ENCODE measurements at places on chromosomes 4 and X.

DNA sequence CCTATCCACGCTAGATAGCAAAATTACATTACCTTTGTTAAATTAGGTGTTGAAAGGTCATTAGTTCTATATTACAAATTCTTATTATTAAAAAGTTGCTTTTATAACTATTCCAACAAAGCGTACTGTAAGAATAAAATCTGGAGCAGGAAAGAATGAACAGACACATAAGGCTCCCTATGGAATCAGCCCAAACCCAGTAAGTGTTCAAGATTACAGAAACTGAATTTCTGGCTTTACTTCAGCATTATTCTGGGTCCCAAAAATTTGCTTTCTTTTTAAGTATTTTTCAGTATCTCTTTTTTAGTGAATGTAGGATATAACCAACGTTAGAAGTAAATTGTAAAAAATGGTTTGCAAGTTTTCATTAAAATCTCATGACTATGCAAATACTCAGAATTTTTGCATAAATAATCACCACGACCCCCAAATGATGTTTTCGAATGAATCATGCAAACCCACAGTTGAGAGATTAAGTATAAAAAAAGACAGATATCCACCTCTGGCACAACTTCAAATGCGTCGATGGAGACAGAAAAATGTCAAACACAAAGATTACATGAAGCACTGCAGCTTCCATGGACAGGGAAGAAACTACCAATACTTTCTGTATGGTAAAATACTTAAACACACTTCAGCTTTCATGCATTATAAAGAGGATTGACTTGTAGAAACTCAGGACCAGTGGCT is 238.5 kb downstream of the RASL11B start:
- no peak for DNase-seq

DNA sequence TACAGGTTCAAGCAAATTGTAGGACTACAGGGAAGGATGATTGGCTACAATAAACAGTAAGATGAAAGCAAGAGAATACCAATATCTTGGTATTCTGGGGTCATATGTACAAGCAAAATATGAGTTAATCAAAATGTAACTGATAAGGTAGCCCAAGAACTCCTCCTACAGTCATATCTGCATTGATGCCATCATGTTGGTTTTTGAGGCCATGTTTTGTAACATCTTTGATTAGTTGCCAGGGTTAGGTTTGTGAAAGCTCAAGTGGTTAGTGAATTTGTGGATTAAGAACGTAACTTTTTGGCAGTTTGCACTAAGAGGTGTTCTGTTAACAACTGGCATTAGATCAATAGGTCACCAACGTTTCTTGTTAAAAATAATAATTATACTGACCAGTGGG is 59.6 kb downstream of the USP9X start:
- no peak for DNase-seq

- DNase-seq: no peak
These were observed 97.2 kb downstream of the GUCY2F start for GRCh38 chrX:109384699-109385098.

GRCh38 chr4:166657261-166657660 is 577.0 kb downstream of the SPOCK3 start:
- no peak for DNase-seq

- DNase-seq: no peak
These were observed 907.6 kb downstream of the FSTL5 start for GRCh38 chr4:161256172-161256571.

- DNase-seq: no peak
These were observed 60.3 kb upstream of the ZNF81 start for GRCh38 chrX:47776292-47777006.

GRCh38 chr4:79848329-79848728 is 224.7 kb downstream of the ANTXR2 start:
- no peak for DNase-seq

GRCh38 chr4:114180481-114180880 is 201.0 kb upstream of the ARSJ start:
- DNase-seq: no peak

DNA sequence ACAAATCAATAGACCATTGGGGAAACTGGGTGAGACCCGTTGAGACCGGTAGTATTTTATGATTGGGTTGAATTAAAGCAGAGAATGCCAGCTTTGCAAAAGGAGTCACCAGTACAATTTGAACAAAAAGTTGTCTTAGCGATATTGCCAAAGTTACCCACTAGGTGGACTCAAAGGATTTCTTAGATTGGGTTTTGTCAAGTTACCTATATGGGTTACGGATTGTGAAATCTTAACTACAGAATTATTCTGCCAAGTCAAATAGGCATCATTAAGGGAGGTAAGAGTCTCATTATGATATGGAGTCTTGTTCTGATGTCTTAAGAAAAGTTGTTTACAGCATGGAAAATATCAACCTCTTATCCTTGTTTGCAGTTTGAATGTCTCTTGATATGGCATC is 15.0 kb upstream of the CT47A1 start:
- DNase-seq: no peak

- DNase-seq: no peak
These were observed 483.7 kb upstream of the INTU start for GRCh38 chr4:127149086-127149485.

DNA sequence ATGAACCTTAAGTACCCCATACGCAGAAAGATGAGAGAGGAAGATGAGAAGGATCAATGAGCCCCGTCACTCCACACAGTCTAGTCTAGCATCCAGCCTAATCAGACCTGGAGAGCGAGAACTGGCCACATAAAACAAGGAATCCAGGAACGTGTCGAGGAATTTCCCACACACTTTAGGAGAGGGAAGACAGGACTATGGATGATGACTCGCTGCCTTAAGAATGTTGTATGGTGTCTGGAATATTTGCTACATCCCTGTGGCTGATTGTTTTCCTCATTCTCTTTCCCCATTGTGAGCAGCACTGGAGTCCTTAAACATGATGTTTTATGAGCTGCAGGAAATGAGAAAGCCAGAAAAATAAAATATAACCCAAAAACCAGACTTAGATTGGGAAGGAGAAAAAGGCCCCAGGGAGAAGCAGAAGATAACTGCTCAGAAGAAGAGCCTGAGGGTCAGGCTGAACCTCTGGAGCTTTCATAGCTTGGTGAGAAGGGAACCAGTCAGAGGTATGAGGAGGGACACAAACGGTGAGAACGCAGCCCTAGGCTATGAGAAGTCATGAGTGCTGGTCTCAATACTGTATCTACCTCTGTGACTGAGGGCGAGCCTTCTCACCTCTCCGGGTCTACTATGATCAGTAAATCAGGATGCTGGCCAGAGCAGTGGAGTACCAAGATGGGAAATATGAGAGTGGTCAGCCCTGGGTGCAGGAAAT is 139.5 kb upstream of the NOCT start:
- no peak for DNase-seq

GRCh38 chr4:3873408-3874027 is 107.3 kb downstream of the ADRA2C start:
- no peak for DNase-seq

GRCh38 chr4:84497504-84498202 is 1.4 kb downstream of the NKX6-1 start:
- DNase-seq: no peak

GRCh38 chr4:165393704-165394103 is 14.9 kb downstream of the CPE start:
- no peak for DNase-seq

DNA sequence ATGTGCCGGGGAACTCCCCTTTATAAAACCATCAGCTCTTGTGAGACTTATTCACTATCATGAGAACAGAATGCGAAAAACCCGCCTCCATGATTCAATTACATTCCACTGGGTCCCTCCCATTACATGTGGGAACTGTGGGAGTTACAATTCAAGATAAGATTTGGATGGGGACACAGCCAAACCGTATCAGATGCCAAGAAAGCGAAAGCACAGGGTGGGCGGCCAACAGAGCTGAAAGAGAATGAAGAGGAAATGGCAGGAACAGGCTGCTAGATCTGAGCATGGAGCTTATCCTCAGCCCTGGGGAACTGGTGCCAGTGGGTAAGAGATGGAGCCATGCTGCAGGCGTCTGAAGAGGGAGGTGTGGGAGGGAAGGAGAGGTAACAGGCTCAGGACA is 117.7 kb upstream of the PNPLA4 start:
- DNase-seq: no peak

Data from cerebellar nuclear complex (tissue), 1 donor.